ENCODE measurements at places on chromosomes 2 and 18. TPM values are rescaled to one million over a fixed set of nuclear protein-coding genes. Genes with fewer than 3 reads are reported as not detected.

The GAREM1 gene
- 26.8 TPM for total RNA-seq

The SNORC gene
- 7.3 TPM for total RNA-seq

The MYOM1 gene
- total RNA-seq = 9.7 TPM

The MAP3K19 gene
- total RNA-seq = not detected

The HOXD4 gene
- total RNA-seq = 22.4 TPM

The SERPINB2 gene
- total RNA-seq = not detected

The ANKRD30B gene
- not detected for total RNA-seq

Measured in ureter (tissue), 1 donor.